ENCODE measurements at places on chromosomes 4 and X. TPM values are rescaled to one million over a fixed set of nuclear protein-coding genes. Genes with fewer than 3 reads are reported as not detected.
A peak's percentile ranks its signal among the peaks of the same experiment; 100 is the strongest.

- no peak for DNase-seq
- no peak overlapping the region for H3K27ac ChIP-seq
- no peaks in the 10 kb centered on the region for H3K4me1 ChIP-seq
- no peak overlapping the region for H3K4me3 ChIP-seq
- no peaks in the 10 kb centered on the region for H3K36me3 ChIP-seq
- no peaks in the 10 kb centered on the region for H3K27me3 ChIP-seq
Measured at GRCh38 chrX:140744085-140744484, 34.5 kb downstream of the LINC00632 start.

DNA sequence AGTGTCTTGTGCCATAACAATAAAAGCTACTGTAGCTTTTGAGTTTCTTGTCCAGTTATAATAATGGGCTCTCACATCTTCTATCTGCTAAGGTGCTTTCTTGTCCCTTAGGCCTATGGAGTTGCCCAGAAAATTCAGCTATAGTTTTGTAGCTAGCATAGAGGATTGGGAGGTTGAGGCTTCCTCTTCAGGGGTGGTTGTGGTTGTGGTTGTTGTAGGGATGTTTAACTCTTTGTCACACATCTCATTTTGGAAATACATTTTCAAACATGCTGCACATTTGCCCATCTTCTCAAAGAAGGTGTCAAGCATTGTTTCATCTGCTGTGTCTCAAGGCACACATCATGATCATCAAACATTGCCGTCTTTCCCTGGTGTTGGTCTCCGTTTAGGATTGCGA lies 65.0 kb downstream of the ATXN3L start:
- no peaks in the 10 kb centered on the region for H3K27me3 ChIP-seq
- H3K4me3 ChIP-seq: no peak overlapping the region
- H3K4me1 ChIP-seq: no peaks in the 10 kb centered on the region
- H3K36me3 ChIP-seq: no peaks in the 10 kb centered on the region

- no peaks in the 10 kb centered on the region for H3K27me3 ChIP-seq
- peak; percentile 61 for DNase-seq
- peak overlapping the region; percentile 99 for H3K27ac ChIP-seq
- peak overlapping the region; percentile 47 for H3K4me3 ChIP-seq
- no peaks in the 10 kb centered on the region for H3K36me3 ChIP-seq
- H3K4me1 ChIP-seq: peaks cover 42% of the 10 kb centered on the region
Measured at GRCh38 chrX:149829751-149830191, 48.0 kb downstream of the MAGEA9 start.

- peaks cover 4% of the 10 kb centered on the region for H3K4me1 ChIP-seq
- H3K27me3 ChIP-seq: no peaks in the 10 kb centered on the region
- no peaks in the 10 kb centered on the region for H3K36me3 ChIP-seq
- no peak for DNase-seq
- H3K27ac ChIP-seq: no peak overlapping the region
Measured at GRCh38 chr4:75843596-75843995, 58.7 kb downstream of the PPEF2 start.

- H3K27ac ChIP-seq: no peak overlapping the region
- no peak overlapping the region for H3K4me3 ChIP-seq
- DNase-seq: no peak
Measured at GRCh38 chrX:149473092-149473491, 32.0 kb downstream of the IDS start.

DNA sequence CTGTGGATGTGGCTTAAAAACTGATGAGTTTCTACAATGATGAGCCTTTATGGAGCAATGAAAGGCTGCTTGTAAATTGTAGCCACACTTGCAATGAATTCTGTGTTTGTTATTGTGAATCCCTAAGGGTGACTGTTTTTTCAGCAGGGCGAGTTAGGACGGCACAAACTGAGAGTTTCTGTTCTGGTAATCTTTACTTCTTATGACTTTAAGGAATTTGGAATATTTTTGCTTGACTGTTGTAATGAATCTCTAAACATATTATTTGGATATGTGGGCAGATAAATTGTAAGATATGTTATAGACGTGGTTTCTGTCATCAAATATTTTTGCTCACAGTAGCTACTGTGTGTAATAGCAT lies 22.2 kb downstream of the RBPJ start:
- H3K4me3 ChIP-seq: no peak overlapping the region
- H3K27me3 ChIP-seq: no peaks in the 10 kb centered on the region
- peaks cover 81% of the 10 kb centered on the region for H3K4me1 ChIP-seq

DNA sequence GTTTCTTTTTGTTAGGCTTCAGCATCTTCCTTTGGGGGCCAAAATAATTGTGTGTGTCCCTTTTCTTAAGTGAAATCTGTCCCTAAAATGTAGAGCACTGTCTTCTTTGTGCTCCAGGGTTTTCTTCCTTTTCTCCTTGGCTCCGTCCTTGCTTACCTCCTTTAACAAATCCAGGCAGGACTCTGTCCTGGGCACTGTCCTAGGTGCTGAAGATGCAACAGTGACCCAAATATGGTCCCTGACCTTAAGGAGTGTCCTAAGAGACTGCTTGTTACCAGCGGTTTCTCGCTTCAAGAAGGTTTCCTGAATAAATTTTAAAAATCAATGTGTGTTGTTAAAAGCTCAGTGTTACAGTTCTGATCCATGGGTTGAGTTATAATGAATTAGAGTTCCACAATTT lies 471.8 kb downstream of the KCNIP4 start:
- DNase-seq: peak; percentile 85
- no peaks in the 10 kb centered on the region for H3K36me3 ChIP-seq
- H3K27ac ChIP-seq: no peak overlapping the region

- no peak overlapping the region for H3K4me3 ChIP-seq
- H3K27ac ChIP-seq: no peak overlapping the region
- no peaks in the 10 kb centered on the region for H3K36me3 ChIP-seq
- H3K4me1 ChIP-seq: no peaks in the 10 kb centered on the region
Measured at GRCh38 chr4:2141022-2141761, 82.1 kb downstream of the NAT8L start.

The ABCD1 gene
- 4.0 TPM for total RNA-seq

- H3K4me1 ChIP-seq: no peaks in the 10 kb centered on the region
- DNase-seq: peak; percentile 3
- no peak overlapping the region for H3K27ac ChIP-seq
- H3K4me3 ChIP-seq: no peak overlapping the region
- H3K27me3 ChIP-seq: no peaks in the 10 kb centered on the region
Measured at GRCh38 chrX:42505016-42505415, 272.9 kb downstream of the PPP1R2C start.

The BEX2 gene
- 37.5 TPM for total RNA-seq

DNA sequence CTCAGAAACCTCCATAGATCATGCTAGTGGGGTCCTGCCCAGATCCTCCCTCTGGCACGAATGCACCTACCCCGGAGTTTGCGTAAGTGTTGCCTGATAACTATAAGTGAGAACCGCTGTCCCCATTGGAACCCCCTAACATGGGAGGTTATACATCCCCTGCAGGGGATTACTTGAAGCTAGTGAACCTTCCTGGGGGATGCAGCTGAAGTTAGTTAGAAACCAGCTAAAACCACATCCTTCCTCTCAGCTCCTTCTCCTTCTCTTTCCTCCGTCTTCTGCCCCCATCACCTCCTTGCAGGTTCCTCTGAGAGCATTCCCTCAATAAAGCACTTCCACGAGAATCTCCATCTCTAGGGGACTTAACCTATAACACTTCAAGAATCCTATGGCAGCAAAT lies 95.0 kb downstream of the ZNF827 start:
- H3K27ac ChIP-seq: peak overlapping the region; percentile 57
- H3K36me3 ChIP-seq: peaks cover 13% of the 10 kb centered on the region
- no peaks in the 10 kb centered on the region for H3K27me3 ChIP-seq
- peaks cover 26% of the 10 kb centered on the region for H3K4me1 ChIP-seq

The PDE5A gene
- 20.2 TPM for total RNA-seq

Measured in GM23338 (cell line).